Dorsolateral prefrontal cortex (tissue), 122 donors: ENCODE measurements at places on chromosomes 13 and 19.

DNA sequence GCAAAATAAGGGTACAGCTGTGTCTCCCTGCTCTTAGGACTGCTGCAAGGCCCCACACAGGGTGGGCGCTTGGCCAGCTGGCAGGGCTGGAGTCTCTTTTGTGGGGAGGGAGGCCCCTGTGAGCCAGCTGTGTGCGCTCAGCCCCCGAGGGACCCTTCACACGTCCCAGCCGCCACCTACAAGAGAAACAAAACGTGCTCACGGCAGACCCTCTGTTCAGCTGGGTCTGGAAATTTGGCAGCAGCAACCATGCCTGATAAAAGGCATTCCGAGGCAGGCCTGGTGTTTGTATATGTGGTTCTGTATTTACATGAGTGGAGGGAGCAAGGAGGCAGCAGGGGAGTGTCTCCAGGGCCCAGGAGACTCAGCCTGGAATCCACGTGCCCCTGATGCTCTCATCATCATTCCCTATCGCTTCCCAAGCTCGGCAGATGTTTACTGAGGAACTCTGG lies 49.7 kb downstream of the CRTC1 start:
- DNase-seq, result no peak

- DNase-seq, result peak; percentile 75
Measured at GRCh38 chr19:55451965-55452748, 9.1 kb upstream of the SHISA7 start.

- peak; percentile 73 for DNase-seq
Measured at GRCh38 chr19:14149509-14149994, 13.2 kb upstream of the ASF1B start.

DNA sequence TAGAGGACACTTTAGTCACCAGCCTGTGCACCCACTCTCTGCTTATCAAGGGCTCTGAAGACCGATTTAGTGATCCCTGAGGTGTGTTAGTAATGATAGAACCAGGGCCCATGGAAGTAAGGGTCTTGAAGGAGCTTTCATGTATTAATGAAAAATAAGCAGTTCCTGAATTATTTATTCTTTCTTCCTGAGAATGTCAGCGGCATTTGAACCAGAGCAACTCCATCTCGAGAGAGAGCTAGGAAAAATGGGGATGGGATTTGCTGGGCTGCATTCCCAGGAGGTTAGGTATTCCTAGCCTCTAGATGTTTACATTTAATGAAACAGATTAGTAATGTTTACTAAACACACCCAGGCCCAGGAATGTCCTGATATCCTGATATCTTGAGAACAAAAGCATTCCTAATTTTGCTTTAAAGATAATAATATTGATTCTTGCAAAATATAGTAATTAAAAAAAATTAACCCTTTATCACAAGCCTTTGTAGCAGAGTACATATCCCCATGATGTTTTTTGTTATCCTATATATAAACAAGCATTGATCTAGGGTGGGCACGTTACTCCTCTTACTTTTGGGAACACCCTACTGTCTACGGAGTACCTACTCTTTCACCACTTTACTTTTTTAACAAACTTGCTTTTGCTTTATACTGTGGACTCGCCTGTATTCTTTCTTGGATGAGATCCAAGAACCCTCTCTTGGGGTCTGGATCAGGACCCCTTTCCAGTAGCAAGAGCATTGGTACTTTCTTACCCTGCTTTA lies 63.1 kb downstream of the COG3 start:
- DNase-seq, result no peak

- no peak for DNase-seq
Measured at GRCh38 chr13:40985381-40986100, 33.6 kb downstream of the ELF1 start.

DNA sequence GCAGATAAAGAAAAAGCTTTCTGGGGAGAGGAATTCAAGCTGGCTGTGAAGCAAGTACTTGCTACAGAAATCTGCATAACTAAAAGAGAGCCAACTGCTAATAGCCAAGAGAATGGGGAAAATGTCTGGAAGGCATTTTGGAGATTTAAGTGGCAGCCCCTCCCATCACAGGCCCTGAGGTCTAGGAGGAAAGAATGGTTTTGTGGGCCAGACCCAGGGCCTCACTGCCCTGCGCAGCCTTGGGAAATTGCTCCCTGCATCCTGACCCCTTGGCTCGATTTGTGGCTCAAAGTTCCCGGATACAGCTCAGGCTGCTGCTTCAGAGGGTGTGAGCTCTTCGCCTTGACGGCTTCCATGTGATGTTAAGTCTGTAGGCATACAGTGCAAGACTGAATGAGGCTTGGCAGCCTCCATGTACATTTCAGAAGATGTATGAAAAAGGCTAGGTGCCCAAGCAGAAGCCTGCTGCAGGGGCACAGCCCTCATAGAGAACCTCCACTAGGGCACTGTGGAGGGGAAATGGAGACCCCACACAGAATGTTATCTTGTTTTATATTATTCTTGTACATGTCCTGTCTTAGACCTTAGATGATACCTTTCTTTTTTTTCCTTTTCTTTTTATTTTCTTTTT lies 34.4 kb downstream of the MZT1 start:
- no peak for DNase-seq

GRCh38 chr13:73058432-73058735 lies 421 bp upstream of the KLF5 start:
- no peak for DNase-seq

DNA sequence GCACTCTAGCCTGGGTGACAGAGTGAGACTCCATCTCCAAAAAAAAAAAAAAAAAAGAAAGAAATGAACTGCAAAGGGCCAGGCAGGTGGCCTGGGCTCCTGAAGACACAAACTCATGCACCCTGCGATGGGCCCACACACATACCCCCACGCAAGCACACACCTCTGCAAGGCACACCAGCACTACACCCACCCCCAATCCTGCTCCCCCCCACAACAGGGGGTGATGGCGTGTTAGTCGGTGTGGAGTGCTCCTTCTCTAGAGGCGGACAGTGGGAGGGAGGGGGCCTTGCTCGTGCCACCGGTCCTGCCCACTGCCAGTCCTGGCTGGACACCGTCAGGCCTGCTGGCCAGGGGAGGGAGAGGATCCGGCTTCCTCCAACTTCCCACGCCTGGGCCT lies 1.6 kb upstream of the SLC8A2 start:
- no peak for DNase-seq

DNA sequence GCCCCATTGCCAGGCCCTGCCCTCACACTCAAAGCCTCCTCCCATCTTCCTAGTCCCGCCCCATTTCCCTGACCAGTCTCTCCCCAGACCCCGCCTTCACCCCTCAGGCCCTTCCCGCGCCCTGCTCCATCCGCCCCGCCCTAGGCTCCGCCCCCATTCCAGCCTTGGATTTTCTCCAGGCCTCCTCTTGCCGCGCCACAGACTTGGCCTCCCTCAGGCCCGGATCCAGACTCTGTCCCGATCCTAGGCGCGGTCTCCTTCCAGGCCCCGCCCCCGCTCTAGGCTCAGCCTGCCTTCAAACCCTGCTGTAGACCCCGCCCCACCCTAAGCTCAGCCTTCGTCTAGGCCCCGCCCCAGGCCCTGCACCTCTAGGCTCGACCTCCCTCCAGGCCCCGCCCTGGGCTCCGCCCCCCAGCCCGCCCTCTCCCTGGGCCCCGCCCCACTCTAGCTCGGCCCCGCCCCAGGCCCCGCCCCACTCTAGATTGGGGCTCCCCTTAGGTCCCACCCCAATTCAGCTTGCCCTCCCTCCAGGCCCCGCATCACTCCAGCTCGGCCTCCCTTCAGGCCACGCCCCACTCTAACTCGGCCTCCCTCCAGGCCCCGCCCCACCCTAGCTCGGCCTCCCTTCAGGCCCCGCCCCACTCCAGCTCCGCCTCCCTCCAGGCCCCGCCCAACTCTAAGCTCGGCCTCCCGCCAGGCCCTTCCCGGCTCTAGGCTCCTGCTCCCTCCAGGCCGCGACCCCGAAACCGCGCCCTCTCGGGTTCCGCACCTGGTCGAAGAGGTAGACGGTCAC lies 18.5 kb downstream of the LMTK3 start:
- DNase-seq, result peak; percentile 89

GRCh38 chr19:3725640-3726310 lies 17.6 kb downstream of the TJP3 start:
- no peak for DNase-seq

DNA sequence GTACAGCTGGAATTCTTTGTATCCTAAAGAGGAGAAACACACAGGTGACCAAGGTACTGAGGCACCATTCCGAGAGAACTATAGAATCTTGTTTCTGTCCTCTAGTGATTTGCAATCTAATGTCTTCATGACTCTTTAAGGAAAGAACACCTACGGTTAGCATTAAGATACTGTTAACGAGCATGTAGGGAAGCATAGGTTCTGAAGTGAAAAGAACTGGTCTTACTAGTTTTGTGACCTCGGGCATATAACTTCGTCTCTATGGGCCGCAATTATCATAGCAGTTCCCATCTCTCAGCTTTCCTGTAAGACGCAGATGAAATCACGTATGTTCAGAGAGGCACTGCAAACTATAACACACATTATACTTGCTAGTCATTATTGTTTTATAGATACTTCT lies 193.0 kb upstream of the NBEA start:
- DNase-seq, result no peak

- no peak for DNase-seq
Measured at GRCh38 chr13:43782686-43783085, 4.1 kb downstream of the ENOX1 start.

- peak; percentile 28 for DNase-seq
Measured at GRCh38 chr13:80755910-80756309, 415.0 kb upstream of the SPRY2 start.

DNA sequence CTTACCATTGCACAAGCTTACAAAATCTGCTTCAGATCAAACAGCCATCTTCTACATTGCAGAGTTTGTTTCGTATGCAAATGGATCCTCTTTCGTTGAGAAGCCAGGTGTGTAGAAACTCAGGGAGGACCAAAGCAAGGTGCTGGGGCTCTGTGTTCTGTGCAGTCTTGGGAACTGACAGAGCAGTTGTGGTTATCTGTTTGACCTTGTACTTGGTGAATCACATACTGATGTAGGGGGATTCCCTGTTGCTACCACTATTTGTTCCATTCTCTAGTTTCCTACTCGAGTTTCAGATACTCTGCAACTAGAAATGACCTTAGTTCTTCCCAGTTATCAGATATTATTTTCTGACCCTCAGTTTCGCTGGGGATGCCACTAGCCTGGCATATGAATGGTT lies 95.2 kb upstream of the CLDN10 start:
- no peak for DNase-seq

- no peak for DNase-seq
Measured at GRCh38 chr13:104592127-104592526, 1525.9 kb upstream of the SLC10A2 start.

DNA sequence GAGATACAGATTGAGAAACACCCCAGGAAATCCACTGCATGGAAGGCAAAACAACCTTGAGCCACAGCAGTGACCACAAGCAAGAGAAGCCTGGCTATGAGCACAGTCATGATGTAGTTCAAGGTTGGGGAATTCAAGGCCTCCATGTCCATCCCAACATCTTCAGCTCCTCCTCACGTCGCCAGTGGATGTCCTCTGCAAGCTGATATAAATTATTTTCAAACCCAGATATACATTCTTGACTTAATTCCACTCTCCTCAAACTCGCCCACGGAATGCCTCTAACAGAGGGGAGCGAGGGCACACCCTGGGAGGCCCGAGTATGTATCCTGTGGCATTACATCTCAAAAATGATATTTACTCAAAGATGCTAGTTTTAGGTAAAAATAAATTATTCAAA lies 105.5 kb downstream of the SHISA2 start:
- no peak for DNase-seq

GRCh38 chr19:1872807-1873523 lies 9.6 kb upstream of the KLF16 start:
- no peak for DNase-seq

DNA sequence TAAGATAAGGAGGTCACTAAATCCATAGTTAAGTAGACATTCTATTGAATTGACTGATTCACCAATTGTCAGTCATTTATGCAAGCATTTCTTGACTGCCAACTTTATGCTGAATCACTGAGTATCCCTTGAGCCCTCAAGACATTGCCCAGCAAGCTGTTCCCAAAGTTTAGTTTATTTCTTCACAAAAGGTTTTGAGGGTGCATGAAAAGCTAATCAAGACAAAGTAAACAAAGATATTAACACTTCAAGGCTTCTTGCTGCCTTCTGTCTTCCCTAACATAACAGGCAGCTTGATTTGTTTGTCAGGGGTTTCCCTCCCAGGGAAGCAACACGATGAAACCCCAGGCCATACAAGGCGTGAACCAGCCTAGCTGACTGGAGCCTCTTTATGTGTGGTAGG lies 374.4 kb downstream of the SPRY2 start:
- DNase-seq, result no peak

GRCh38 chr13:73610799-73611592 lies 523.2 kb downstream of the KLF12 start:
- DNase-seq, result no peak

GRCh38 chr13:23861310-23861709 lies 27.9 kb downstream of the MIPEP start:
- no peak for DNase-seq

- no peak for DNase-seq
Measured at GRCh38 chr13:48404952-48405351, 8.0 kb downstream of the LPAR6 start.

DNA sequence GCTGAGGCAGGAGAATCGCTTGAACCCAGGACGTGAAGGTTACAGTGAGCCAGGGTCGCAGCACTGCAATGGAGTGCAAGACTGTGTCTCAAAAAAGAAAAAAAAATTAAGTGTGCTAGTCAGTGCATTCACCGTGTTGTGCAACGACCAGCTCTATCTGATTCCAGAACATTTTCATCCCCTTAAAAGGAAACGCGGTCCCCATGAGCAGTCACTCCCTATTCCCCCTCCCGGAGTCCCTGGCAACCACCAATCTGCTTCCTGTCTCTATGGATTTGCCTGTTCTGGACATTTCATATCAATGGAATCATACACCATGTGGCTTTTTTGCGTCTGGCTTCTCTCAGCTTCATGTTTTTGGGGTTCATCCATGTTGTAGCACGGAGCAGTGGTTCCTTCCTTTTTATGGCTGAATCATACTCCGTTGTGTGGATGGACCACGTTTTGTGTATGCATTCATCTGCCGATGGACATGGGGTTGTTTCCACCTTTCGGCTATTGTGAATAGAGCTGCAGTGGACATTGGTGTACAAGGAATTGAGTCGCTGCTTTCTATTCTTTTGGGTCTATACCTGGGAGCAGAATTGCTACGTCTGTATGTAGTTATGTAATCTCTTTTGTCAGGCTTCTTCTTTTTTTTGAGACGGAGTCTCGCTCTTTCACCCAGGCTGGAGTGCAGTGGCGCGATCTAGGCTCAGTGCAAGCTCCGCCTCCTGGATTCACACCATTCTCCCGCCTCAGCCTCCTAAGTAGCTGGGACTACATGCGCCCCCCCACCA lies 19.8 kb downstream of the MYO9B start:
- no peak for DNase-seq
